Stimulated activated CD4-positive, alpha-beta T cell treated with anti-CD3 and anti-CD28 coated beads, Interleukin-1b, Interleukin-23, amount 100 ng/mL, for 1 hour (primary cell): ENCODE measurements at places on chromosomes 4 and X.

DNA sequence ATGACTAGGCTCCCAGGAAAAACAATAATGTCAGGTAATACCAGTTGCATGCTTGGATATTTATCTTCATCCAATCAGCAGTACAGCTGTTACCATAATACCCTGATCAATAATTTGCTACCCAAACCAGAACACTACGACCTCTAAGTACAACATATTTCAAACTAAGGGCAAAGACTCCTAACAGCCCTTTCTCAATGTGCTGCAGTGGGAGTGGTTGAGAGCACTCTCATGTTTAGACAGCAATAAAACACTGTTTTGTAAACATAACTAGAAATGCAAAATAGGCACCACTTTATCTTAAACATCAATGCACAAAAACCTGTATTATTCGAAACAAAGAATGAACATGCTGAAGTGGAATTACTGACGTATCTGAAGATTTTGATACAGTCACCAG lies 28.9 kb downstream of the PPARGC1A start:
- DNase-seq, result no peak

- DNase-seq, result no peak
Measured at GRCh38 chr4:126991965-126992364, 640.8 kb upstream of the INTU start.

- DNase-seq, result no peak
Measured at GRCh38 chrX:36160081-36160480, 240.5 kb downstream of the CFAP47 start.

DNA sequence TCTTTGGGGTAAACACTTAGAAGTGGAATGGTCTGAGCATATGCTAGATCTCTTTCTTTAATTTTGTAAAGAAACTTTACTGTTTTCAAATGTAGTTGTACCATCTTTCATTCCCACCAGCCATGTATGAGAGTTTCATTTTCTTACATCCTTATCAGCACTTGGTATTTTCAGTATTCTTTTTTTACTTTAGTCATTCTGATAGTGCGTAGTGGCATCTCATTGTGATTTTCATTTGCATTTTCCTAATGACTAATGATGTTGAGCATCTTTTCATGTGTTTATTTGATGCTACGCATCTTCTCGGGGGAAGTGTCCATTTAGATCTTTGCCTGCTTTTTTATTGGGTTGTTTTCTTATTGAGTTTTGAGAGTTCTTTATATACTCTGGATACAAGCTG lies 71.3 kb upstream of the PRPS1 start:
- DNase-seq, result no peak

DNA sequence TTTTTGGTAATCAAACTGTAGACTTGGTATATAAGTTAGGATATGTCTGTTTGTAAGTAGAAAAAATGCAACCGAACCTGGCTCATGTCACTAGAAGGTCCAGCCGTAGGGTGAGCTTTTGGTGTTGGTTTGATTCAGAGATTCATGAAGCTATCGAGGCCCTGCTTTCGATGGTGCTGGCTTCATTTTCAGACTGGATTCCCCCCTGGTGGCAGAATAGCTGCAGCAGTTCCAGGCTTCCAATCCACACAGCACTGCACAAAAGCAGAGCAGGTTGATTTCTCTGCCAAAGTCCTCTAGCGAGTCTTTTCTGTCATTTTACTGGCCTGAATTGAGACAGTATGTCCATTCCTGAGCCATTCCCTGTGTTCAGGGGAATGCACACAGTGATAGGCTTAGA lies 33.1 kb downstream of the PDK3 start:
- DNase-seq, result no peak

- no peak for DNase-seq
Measured at GRCh38 chr4:140140566-140140965, 13.4 kb downstream of the MAML3 start.

DNA sequence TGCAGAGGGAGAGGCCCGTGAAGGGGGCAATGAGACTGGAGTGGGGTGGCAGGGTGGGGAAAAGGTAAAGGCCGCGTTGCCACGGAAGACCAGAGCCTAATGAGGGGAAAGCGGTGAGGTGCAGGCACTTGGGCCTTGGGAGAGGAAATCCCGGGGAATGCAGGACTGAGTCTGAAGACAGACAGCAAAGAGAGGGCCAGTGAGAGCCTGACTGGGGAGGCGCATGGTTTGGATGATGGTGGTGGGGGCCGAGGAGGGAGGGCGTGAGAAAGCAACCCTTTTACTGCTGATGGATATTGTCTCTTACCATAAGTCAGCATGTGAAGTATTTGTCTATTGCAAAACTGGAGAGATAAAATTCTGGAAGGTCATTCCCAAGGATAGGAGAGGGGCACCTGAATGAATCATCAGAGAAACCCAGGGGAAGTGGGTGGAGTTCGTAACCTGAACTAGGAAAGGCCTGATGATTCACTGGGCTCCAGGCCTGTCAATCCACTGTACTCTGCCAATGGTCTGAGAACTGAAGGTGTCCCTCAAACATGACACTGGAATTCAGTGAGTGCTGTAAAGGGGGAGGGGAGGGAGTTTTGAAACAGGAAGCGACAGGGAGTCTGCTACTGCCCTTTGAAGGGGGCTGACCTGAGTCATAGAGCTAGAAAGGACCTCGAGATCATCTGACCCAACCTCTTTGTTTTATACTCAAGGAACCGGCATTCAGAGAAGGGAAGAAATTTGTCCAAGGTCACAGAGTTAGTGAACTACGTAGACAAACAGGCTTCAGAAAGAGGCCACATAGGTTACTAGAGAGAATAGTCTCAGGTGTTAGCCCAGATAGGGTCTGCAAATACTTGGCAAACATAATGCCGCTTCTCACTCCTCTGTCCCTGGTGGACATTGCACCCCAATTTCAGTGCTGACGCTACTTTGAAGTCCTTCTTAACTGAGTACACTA lies 52.2 kb downstream of the NALF2 start:
- DNase-seq, result no peak

DNA sequence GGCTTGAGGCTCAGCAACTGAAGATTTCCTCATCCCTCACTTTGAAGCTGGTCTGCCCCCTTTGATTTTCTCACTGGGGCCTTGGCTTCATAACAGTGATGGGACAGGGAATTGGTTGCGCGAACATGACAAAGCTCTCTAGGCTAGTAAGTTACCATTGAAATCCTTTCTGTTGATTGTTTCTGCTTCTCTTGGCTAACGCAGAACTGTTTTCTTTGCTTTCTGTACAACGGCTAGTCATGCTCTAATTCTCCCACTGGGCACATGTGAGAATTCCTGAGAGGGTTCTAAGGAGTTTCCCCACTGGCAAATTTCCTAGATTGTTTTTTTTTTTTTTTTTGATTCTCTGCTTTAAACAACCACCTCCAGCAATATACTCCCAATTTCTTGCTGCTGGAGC lies 738.6 kb downstream of the PCDH7 start:
- DNase-seq, result no peak

GRCh38 chr4:126757219-126757618 lies 875.5 kb upstream of the INTU start:
- DNase-seq, result no peak

- DNase-seq, result no peak
Measured at GRCh38 chr4:182862141-182862875, 54.9 kb downstream of the DCTD start.

DNA sequence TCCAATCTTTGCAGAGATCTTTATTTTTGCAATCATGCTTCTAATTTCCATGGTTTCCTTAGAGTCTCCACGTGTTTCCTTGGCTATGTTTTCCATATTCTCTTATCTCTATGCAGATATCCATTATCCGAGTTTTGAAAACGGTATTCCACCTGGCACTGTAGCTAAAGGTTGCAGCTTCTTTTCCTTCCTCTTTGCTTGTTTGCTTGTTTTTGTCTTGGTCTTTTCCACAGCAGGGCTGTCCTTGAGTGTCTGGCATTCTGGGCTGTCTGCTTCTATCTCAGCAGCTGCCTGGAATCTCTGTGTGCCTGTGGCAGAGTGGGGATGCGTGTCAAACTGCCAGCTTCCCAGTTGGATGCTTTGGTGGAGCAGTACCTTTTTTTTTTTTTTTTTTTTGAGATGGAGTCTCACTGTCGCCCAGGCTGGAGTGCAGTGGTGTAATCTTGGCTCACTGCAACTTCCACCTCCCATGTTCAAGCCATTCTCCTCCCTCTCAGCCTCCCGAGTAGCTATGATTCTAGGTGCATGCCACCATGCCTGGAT lies 46.9 kb downstream of the WFS1 start:
- no peak for DNase-seq

GRCh38 chr4:70687392-70687791 lies 940 bp upstream of the UTP3 start:
- DNase-seq, result no peak

DNA sequence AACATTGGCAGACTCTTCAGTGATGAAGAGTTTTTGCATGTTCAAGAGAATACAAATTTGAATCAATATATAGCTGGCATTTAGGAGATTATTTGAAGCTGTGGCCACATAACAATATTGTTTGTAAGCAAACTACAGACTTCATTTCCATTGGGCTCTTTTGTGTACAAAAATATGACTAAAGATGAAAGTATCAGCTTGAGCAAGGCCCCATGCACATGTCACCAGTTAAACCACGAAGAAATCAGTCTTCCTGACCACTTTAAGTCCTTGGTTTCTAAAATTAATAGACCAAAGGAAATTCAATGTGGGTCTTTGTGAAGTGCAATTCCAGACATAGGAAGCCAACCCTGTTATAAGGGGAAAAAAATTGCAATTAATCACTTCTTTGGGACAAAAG lies 1664.6 kb upstream of the ADGRL3 start:
- DNase-seq, result no peak

GRCh38 chrX:1564750-1565683 lies 26.4 kb upstream of the AKAP17A start:
- DNase-seq, result no peak

GRCh38 chr4:11566444-11567022 lies 137.8 kb upstream of the HS3ST1 start:
- DNase-seq, result no peak

DNA sequence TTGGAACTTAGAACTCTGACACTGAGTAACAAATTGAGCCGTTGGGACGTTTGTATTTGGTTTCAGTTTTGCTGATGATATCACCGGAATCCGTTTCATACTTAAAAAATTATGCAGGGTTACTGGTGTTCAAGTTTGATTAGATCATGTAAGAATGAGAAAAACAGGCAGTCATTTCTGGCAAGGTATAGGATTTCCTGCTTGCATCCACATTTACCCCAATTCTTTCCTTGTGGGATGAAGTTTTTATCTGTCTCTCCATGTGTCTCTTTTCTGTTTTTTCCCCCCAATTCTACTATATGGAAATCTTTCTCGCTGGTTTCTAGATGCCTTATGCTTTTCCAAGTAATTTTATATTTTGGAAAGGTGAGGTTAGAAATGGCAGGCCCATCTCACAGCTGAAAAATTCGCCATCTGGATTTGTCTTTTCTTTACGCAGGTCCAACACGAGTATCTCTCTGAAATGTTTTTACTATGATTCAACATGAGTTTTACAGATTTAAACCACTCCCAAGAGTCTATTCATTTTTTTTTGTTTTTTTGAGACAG lies 197.9 kb downstream of the SHOX start:
- DNase-seq, result no peak

DNA sequence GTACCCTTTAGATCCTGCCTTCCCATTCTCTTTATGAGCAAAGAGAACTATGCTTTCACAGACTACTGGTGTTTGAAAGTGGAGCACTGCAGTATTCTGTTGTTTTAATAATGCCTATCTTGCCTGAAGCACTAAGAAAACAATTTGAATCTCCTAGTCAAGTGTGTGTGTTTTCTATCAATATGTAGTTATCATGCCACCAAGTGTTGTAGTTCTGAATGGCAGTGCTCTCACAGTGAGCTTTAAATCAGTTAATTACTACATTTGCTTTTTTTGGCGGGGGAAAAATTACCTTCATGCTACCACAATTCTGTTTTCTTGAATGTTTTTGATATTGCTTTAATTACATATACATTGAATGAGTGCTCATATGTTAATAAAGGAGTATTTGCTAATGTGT lies 143.6 kb upstream of the FAM47A start:
- no peak for DNase-seq

GRCh38 chr4:103086551-103086950 lies 10.0 kb upstream of the SLC9B2 start:
- no peak for DNase-seq

DNA sequence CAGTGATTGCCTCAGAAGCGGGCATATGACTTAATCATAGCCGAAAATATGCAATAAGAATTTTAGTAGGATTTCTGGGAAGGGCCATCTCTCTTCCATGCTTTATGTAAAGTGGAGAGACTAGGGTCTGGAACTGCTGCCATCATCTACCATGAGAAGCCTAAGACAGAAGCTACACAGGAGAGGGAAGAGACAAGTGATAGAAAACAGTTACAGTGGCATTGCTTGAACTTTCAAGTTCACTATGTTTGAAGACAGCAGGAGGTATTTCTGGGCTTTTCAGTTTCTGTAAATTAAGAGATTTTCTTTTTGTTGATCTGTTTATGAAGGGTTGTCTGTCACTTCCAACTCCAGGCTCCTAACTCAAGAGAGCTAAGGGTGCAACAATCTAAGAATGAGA lies 62.5 kb downstream of the ZNF330 start:
- DNase-seq, result no peak

DNA sequence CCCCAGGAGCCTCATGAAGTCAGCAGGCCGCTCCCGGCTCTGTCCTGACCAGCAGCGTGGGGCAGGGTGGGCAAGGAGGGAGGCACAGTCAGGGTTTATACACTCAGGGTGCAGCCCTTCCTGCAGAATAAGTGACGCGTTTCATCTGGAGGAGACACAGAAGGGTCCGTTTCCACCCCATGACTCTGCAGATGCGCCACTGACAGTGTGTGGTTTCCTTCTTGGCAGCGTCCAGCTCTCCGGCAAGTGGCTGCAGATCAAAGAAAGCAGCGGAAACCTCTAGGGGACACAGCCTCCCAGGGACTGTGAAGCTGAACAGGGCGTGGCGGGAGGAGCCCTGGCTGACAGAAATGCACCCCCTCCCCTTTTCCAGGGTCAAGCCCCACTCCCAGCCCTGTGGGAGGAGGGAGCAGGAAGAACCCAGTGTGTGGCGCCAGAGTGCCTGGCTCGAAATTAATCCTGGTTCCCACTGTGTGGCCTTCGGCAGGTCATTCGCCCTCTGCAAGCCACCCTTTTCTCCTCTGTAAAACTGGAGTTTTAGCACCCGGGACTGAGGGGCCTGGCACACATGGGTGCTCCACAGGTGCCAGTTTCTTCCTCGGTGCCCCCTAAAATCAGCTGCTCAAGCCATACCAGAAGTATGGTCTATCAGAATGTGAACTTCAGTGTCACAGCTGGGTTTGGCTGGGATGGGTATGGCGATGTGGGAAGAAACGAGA lies 17.3 kb upstream of the TBC1D14 start:
- no peak for DNase-seq

- no peak for DNase-seq
Measured at GRCh38 chr4:76458297-76458696, 23.3 kb downstream of the SHROOM3 start.

DNA sequence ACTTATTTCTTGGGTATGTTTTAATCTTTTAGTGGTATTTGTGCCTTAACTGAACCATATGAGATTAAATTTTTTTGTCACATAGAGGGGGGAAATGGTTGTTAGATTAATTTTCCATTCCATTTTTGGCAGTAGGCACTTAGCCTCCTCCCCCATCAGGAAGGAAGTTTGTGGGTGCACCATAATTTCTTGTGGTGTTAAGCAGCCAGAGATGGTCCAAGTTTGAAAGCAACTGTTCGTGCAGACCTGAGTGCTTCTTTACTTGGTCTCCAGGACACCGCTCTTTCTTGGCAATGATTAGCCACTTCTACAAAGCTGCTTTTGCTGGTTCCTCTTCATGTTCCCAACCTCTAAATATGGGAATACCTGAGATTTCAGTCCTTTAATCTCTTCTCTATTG lies 92.7 kb upstream of the RPL34 start:
- no peak for DNase-seq
